ENCODE measurements at places on chromosomes 5 and 9. TPM values are rescaled to one million over a fixed set of nuclear protein-coding genes. Genes with fewer than 3 reads are reported as not detected.

The CD72 gene
- total RNA-seq: 1.0 TPM

The CRB2 gene
- total RNA-seq: not detected

The ARID3C gene
- total RNA-seq: 0.50 TPM

The TBC1D2 gene
- total RNA-seq: 60.1 TPM

The FAT2 gene
- 33.5 TPM for total RNA-seq

The INVS gene
- total RNA-seq: 20.2 TPM

The F2RL1 gene
- 59.1 TPM for total RNA-seq

The ADRB2 gene
- total RNA-seq: 20.8 TPM

The CD14 gene
- total RNA-seq: 6.6 TPM

The MARVELD2 gene
- total RNA-seq: 42.0 TPM

The CHMP5 gene
- 151 TPM for total RNA-seq

The PLAC8L1 gene
- not detected for total RNA-seq

The FGF1 gene
- under 0.01 TPM for total RNA-seq

The LCN6 gene
- not detected for total RNA-seq

The OBP2B gene
- total RNA-seq: not detected

The MSX2 gene
- total RNA-seq: 0.21 TPM

The ORM2 gene
- total RNA-seq: not detected

The PIP5KL1 gene
- 4.3 TPM for total RNA-seq

The SHISAL2B gene
- total RNA-seq: not detected

The LCP2 gene
- total RNA-seq: not detected

The GRM6 gene
- not detected for total RNA-seq

The ROPN1L gene
- 0.07 TPM for total RNA-seq

The FBN2 gene
- total RNA-seq: 182 TPM

The IER5L gene
- total RNA-seq: 15.7 TPM

Data from nasal cavity respiratory epithelium epithelial cell of viscerocranial mucosa (primary cell).